Muscle of leg (tissue), 16 donors: ENCODE measurements at places on chromosomes 5 and 9. TPM values are rescaled to one million over a fixed set of nuclear protein-coding genes. Genes with fewer than 3 reads are reported as not detected.

- H3K4me1 ChIP-seq, result peaks cover 8% of the 10 kb centered on the region
- no peak overlapping the region for H3K4me3 ChIP-seq
- no peak for DNase-seq
- peaks cover 30% of the 10 kb centered on the region for H3K27me3 ChIP-seq
- H3K27ac ChIP-seq, result peak overlapping the region; percentile 7
- H3K36me3 ChIP-seq, result no peaks in the 10 kb centered on the region
Measured at GRCh38 chr5:135195270-135195608, 161.2 kb upstream of the PITX1 start.

- H3K4me3 ChIP-seq, result no peak overlapping the region
- H3K27ac ChIP-seq, result no peak overlapping the region
- peaks cover 90% of the 10 kb centered on the region for H3K27me3 ChIP-seq
- H3K4me1 ChIP-seq, result no peaks in the 10 kb centered on the region
Measured at GRCh38 chr9:136189394-136190236, 15.3 kb downstream of the LHX3 start.

GRCh38 chr9:87787735-87788134, 61.8 kb downstream of the CTSL start:
- H3K27ac ChIP-seq, result no peak overlapping the region
- no peaks in the 10 kb centered on the region for H3K27me3 ChIP-seq
- DNase-seq, result no peak
- no peaks in the 10 kb centered on the region for H3K36me3 ChIP-seq
- H3K4me1 ChIP-seq, result no peaks in the 10 kb centered on the region

DNA sequence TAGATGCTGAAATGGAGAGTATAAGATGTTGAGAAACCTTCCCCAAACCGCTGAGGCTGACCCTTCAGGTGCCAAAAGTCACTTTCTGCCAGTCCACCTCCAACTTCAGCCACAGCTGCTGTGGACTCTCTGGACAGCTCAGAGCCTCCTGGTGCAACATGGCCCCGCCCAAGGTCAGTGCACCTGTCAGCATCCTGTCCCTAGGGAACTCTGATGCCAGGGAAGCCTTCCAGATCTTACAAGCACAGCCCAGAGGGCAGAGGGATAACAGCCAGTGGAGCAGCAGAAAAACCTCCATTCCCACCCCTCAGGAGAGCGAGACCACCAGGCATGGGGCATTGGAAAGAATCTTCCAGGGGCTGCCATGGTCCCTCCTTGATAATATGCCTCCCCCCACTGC, 10.5 kb upstream of the PTGES2 start:
- no peak overlapping the region for H3K27ac ChIP-seq
- H3K4me3 ChIP-seq, result no peak overlapping the region
- DNase-seq, result no peak
- peaks cover 22% of the 10 kb centered on the region for H3K4me1 ChIP-seq

- no peaks in the 10 kb centered on the region for H3K27me3 ChIP-seq
- peaks cover 18% of the 10 kb centered on the region for H3K4me1 ChIP-seq
- no peak overlapping the region for H3K27ac ChIP-seq
Measured at GRCh38 chr5:14261856-14262611, 118.9 kb downstream of the TRIO start.

DNA sequence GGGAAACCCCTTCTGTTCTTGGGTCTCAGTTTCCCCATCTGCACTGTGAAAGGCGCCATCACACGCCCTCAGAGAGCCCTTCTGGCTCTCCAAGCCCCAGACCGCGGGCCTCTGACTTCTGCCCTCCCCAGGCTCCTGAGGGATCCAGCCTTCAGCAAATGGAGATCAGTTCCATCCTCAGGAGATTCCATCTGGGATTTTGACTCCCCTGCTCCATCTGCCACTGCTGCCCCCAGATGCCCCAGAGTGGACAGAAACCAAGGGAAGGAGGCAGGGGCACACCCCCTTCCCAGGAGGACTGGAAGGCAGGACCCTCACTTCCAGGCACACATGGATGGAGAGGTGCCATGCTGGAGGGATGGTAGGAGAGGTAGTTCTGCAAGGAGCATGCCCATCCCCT, 18.7 kb upstream of the RPS14 start:
- no peak overlapping the region for H3K4me3 ChIP-seq
- no peak overlapping the region for H3K27ac ChIP-seq
- H3K36me3 ChIP-seq, result no peaks in the 10 kb centered on the region
- DNase-seq, result no peak
- H3K4me1 ChIP-seq, result peaks cover 17% of the 10 kb centered on the region

GRCh38 chr9:124766815-124767554, 4.1 kb downstream of the NR6A1 start:
- no peaks in the 10 kb centered on the region for H3K36me3 ChIP-seq
- no peak overlapping the region for H3K4me3 ChIP-seq
- H3K4me1 ChIP-seq, result peaks cover 18% of the 10 kb centered on the region
- H3K27ac ChIP-seq, result no peak overlapping the region
- peaks cover 29% of the 10 kb centered on the region for H3K27me3 ChIP-seq

DNA sequence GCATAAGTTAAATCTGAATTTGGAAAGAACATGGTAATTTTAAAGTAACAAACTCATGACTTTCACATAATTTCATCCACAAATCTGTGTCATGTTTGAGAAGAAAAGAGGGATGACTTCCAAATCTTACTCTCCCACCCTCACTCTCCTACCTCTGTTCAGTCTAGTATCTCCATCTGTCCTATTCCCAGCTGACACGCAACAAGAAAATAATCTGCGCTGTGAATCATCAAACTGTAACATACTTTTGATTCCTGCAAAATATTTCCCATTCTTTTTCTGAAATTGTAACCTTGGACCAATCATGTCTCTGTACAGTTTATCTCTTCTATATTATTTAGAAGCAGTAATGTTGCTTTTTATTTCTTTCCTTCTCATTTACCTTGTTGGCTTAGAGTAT, 91.4 kb downstream of the SLC12A2 start:
- no peak overlapping the region for H3K27ac ChIP-seq
- peaks cover 4% of the 10 kb centered on the region for H3K36me3 ChIP-seq

GRCh38 chr9:116687754-116688135, 640 bp downstream of the TRIM32 start:
- DNase-seq, result no peak
- no peak overlapping the region for H3K27ac ChIP-seq
- peak overlapping the region; percentile 87 for H3K4me3 ChIP-seq
- peaks cover 17% of the 10 kb centered on the region for H3K4me1 ChIP-seq
- no peaks in the 10 kb centered on the region for H3K27me3 ChIP-seq

- no peak for DNase-seq
- H3K27me3 ChIP-seq, result no peaks in the 10 kb centered on the region
- H3K4me1 ChIP-seq, result no peaks in the 10 kb centered on the region
- no peaks in the 10 kb centered on the region for H3K36me3 ChIP-seq
- no peak overlapping the region for H3K4me3 ChIP-seq
Measured at GRCh38 chr5:124103671-124104070, 591.7 kb downstream of the CSNK1G3 start.

GRCh38 chr5:50697739-50698138, 31.3 kb downstream of the PARP8 start:
- H3K4me3 ChIP-seq, result no peak overlapping the region
- H3K36me3 ChIP-seq, result no peaks in the 10 kb centered on the region
- no peaks in the 10 kb centered on the region for H3K27me3 ChIP-seq
- H3K4me1 ChIP-seq, result no peaks in the 10 kb centered on the region
- DNase-seq, result no peak

- peaks cover 54% of the 10 kb centered on the region for H3K4me1 ChIP-seq
- H3K27ac ChIP-seq, result peak overlapping the region; percentile 45
- H3K27me3 ChIP-seq, result no peaks in the 10 kb centered on the region
- peak; percentile 78 for DNase-seq
- peaks cover 17% of the 10 kb centered on the region for H3K36me3 ChIP-seq
- H3K4me3 ChIP-seq, result no peak overlapping the region
Measured at GRCh38 chr5:1503241-1504068, 20.3 kb downstream of the LPCAT1 start.

GRCh38 chr9:7370381-7370780, 429.2 kb downstream of the DMAC1 start:
- H3K27ac ChIP-seq, result peak overlapping the region; percentile 66
- peak; percentile 90 for DNase-seq
- H3K27me3 ChIP-seq, result no peaks in the 10 kb centered on the region
- H3K4me1 ChIP-seq, result peaks cover 33% of the 10 kb centered on the region

DNA sequence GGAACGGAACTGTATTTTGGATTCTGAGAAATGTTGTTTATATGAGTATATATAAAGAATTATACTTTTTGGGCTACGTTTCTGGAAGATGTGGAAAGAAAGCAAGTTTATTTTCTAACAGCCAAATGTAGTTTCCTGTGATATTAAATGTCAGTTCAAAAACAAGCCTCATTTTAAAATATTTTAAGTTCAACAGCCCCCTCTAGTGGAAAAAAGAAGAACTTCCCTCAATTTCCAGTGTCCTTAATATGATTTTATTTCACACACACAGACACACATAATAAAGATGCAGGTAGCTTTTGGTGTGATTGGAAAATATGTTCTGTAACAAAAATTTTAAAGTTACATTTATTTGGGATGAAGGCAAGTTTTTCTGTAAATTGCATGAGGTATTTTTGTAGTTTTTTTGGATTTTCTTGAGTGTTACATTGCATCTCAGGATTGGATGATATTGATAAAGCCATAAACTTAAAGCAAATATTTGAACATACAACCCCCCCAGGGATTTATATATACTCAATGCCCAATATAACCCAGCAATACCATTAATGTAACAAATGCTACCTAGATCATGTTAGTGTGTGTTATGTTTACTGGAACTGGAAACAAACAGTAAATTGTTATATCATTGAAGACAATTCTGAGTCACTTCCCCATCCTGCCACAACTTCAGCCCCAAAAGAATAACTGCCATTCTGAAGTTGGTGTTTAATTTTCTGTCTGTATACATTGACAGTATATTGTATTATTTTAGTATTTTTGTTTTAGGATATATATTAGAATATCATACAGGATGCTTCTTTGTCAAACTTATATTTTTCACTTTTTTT, 54.0 kb downstream of the CCDC171 start:
- H3K4me3 ChIP-seq, result no peak overlapping the region
- H3K36me3 ChIP-seq, result no peaks in the 10 kb centered on the region
- H3K27me3 ChIP-seq, result no peaks in the 10 kb centered on the region
- DNase-seq, result peak; percentile 66
- no peak overlapping the region for H3K27ac ChIP-seq

DNA sequence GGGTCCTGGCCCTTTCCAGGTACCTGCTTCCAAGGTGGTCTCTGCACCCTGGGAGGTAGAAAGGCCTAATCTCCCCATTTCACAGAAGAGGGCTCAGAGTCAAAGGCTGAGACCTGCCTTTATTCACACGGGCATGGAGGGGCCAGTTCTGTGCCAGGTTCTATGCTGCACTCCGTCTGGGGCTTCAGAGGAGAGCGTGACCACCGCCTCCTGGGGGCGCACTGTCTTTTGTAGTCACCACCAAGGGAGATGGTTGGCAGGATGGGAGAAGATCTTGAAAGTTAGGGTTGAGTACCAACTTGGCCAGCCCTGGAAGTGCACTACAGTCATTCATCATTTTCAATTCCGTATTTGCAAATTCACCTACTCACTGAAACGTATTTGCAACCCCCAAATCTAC, 23.7 kb upstream of the PRDM12 start:
- DNase-seq, result no peak
- H3K36me3 ChIP-seq, result peaks cover 13% of the 10 kb centered on the region
- H3K4me3 ChIP-seq, result no peak overlapping the region
- peaks cover 3% of the 10 kb centered on the region for H3K4me1 ChIP-seq
- no peaks in the 10 kb centered on the region for H3K27me3 ChIP-seq
- H3K27ac ChIP-seq, result no peak overlapping the region

DNA sequence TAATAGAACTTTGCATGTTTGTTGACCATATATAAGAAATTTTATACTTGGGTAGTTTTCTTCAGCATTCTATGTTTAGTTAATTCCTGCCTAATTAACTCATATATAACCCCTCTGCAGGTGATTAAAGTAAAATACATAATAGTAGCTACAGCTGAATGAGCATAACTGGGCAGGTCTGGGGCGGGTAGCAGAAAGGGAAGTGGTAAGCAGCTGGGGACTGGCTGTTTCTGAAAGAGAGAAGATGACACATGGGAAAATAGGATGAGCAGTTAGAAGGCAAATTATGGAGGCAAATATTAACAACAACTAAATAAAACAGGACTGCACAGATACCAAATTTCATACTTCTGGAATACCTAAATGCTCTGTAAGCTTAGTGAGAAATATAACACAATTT, 128.1 kb downstream of the CPLANE1 start:
- H3K4me1 ChIP-seq, result no peaks in the 10 kb centered on the region
- H3K27ac ChIP-seq, result no peak overlapping the region
- no peaks in the 10 kb centered on the region for H3K27me3 ChIP-seq
- no peak overlapping the region for H3K4me3 ChIP-seq

DNA sequence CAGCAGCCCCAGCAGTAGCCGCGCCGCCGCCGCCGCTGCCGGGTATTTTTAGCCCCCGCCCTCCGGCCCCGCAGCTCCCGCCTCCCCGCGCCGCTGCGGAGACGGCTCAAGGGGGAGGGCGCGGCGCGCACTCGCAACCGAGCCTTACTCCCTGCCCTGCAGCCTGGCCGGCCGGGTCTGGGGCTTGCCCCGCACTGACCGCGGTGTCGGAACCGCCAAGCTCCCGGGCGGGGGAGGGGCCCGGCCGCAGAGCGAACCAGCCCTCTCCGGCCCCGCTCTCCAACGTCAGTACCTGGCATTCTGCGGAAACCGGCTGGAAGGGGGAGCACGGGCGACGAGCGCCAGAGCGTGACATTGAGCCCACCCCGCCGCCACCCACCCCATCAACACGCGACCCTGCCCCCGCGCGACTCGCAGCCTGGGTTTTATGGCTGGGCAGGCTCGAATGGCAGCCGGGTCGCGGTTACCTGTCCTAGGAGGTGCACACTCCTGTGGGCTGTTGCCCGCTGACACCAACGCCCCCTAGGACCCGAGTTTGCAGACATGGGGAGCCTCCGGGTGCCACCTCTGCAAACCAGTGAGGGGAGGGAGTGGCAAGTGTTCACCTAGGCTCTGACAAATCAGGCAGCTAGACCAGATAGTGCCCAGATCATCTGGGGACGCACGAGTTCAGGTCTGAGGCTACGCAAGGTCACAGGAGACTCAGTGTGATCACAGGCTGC, at the start of gene ACSL6:
TSS of gene ACSL6 (minus strand) at position 37 of the 722 bp plus-strand sequence. CDS start 105 bp downstream, outside the sequence.
- H3K4me3 ChIP-seq, result peak within 1 kb of the TSS; percentile 15
- H3K27me3 ChIP-seq, result peaks cover 49% of the 10 kb centered on the region
- H3K4me1 ChIP-seq, result peaks cover 9% of the 10 kb centered on the region
- no peak for DNase-seq
- H3K36me3 ChIP-seq, result no peaks in the 10 kb centered on the region

DNA sequence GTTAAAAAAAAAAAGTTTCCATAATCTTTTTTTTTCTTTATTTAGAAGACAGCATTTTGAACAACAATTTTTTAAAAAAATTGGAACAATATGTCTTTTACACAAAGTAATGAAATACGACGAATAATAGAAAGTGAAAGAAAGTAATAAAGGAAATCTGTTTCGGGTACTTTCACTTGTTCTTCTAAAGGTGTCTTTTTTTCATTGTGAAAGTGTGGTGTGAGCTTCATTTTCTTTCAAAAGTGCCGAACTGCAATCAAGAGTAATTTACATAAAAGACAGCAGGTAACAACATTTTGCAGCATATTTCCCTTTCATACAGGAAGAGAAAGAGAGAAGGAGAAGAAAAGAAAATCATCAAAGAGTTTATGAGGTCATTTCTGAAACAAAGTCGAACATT, 159.7 kb upstream of the CDH12 start:
- H3K4me3 ChIP-seq, result no peak overlapping the region
- no peaks in the 10 kb centered on the region for H3K27me3 ChIP-seq
- peak; percentile 30 for DNase-seq
- no peaks in the 10 kb centered on the region for H3K4me1 ChIP-seq
- no peak overlapping the region for H3K27ac ChIP-seq

The MSX2 gene
- polyA plus RNA-seq, result 0.73 TPM

The SCGB3A2 gene
- polyA plus RNA-seq, result not detected

The MARCOL gene
- not detected for polyA plus RNA-seq

The SLIT3 gene
- 5.2 TPM for polyA plus RNA-seq

The FCN2 gene
- not detected for polyA plus RNA-seq

The TSPAN17 gene
- polyA plus RNA-seq, result 26.0 TPM

The TNFSF15 gene
- polyA plus RNA-seq, result 0.15 TPM

The FYB1 gene
- polyA plus RNA-seq, result 1.9 TPM

The PCDHGA10 gene
- 2.0 TPM for polyA plus RNA-seq

The GABRA6 gene
- not detected for polyA plus RNA-seq
